ENCODE measurements at places on chromosomes 1 and 21. TPM values are rescaled to one million over a fixed set of nuclear protein-coding genes. Genes with fewer than 3 reads are reported as not detected.

GRCh38 chr21:37566790-37567615, 200.4 kb downstream of the DYRK1A start:
- DNase-seq: no peak
- no peaks in the 10 kb centered on the region for H3K36me3 ChIP-seq
- H3K4me1 ChIP-seq: peaks cover 17% of the 10 kb centered on the region

DNA sequence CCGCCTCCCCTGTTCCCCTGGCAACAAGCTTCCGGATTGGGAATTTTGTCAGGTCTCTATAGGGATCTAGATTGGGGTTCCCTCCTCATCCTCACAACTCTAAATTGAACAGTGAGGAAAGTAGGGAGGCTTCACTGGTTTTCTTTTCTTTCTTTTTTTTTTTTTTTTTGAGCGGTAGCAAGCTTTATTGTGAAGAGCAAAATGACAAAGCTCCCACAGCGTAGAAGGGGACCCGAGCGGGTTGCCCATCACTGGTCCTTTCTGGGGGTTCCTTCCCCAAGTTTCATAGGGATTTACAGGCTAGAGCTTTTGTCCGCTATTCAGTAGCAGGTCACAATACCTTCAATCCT, 10.3 kb downstream of the ARHGEF2 start:
- no peak for DNase-seq
- H3K4me3 ChIP-seq: peak overlapping the region; percentile 40
- H3K27me3 ChIP-seq: no peaks in the 10 kb centered on the region
- peaks cover 59% of the 10 kb centered on the region for H3K4me1 ChIP-seq

TDRD5 gene
- not detected for total RNA-seq

MAD2L2 gene
- total RNA-seq: 78.0 TPM

LCE3B gene
- total RNA-seq: not detected

GRCh38 chr1:177800400-177801088, 169.3 kb downstream of the SEC16B start:
- no peaks in the 10 kb centered on the region for H3K27me3 ChIP-seq
- no peak for DNase-seq
- H3K36me3 ChIP-seq: no peaks in the 10 kb centered on the region
- H3K4me1 ChIP-seq: no peaks in the 10 kb centered on the region
- H3K4me3 ChIP-seq: no peak overlapping the region

DNA sequence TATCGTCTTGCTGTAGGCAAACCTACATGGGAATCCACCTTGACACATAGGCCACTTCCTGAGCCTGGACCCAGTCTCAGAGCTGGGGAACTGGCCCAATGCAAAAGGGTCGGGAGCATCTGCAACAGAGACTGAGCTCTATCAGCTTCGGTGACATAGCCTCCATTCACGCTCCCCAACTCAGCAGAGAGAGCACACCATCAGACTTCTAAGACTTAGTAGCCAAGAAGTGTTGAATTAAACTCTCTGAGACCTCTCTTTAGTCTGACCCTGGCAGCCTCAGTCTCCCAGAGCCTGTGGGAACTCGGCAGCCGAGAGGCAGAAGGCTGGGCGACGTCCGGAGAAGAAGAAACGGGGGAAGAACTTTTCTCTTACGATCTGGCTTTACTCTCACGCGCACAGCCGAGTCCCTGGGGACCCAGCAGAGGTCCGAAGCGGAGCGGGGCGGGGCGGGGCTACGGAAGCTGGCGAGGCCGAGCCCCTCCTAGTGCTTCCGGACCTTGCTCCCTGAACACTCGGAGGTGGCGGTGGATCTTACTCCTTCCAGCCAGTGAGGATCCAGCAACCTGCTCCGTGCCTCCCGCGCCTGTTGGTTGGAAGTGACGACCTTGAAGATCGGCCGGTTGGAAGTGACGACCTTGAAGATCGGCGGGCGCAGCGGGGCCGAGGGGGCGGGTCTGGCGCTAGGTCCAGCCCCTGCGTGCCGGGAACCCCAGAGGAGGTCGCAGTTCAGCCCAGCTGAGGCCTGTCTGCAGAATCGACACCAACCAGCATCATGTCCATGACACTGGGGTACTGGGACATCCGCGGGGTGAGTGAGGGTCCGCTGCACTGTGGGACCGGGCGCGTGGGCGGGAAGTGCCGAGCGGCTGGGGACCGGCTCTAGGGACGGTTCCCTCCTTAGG, at the start of gene GSTM4:
Gene GSTM4, plus strand, starts transcription at position 485 of the 905 bp plus-strand sequence. Its CDS starts 291 bp downstream, at position 776.
- peaks cover 21% of the 10 kb centered on the region for H3K27me3 ChIP-seq
- peak; percentile 62 for DNase-seq
- H3K27ac ChIP-seq: peak within 1 kb of the TSS; percentile 86
- H3K4me1 ChIP-seq: peaks cover 10% of the 10 kb centered on the region

GRCh38 chr1:36845802-36846201, 188.5 kb downstream of the GRIK3 start:
- H3K27me3 ChIP-seq: peaks cover 3% of the 10 kb centered on the region
- no peaks in the 10 kb centered on the region for H3K36me3 ChIP-seq
- H3K27ac ChIP-seq: no peak overlapping the region
- H3K4me1 ChIP-seq: no peaks in the 10 kb centered on the region
- H3K4me3 ChIP-seq: no peak overlapping the region

DNA sequence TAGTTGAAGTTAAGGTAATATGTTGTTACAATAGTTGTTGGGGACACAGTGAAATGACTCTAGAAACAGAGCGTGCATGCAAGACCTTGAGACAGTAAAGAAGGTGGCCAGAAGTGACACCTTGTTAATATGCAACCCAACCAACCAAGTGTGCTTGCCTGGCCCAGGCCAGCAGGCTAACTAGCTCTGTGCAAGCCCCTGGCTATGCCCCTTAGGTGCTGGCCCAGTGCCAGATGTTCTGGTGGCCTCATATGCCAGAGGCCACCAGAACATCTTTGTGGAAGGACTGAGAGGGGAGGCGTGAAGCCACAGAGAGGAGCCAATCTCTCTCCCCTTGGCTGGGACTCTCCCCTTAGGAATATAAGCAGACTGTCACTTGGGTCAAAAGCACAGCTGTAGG, 111.2 kb upstream of the JUN start:
- H3K27me3 ChIP-seq: peaks cover 4% of the 10 kb centered on the region
- peaks cover 12% of the 10 kb centered on the region for H3K4me1 ChIP-seq
- DNase-seq: no peak
- H3K4me3 ChIP-seq: no peak overlapping the region

S100A7A gene
- total RNA-seq: not detected

All from activated T-helper 2 cell treated with anti-CD3 and anti-CD28 coated beads, Interferon-gamma antibody, Interleukin-2, Interleukin-4, amounts not matched to agents 10 μg/mL and 5 μg/mL and 100 μg/mL, durations not matched to agents 14 hours and 24 hours and 36 hours (primary cell).